ENCODE measurements at places on chromosomes 5 and 9.

- no peak for DNase-seq
These were observed 136.6 kb upstream of the OTULINL start for GRCh38 chr5:14445013-14445412.

GRCh38 chr9:109143881-109144562, 23.0 kb downstream of the FRRS1L start:
- peak; percentile 40 for DNase-seq

GRCh38 chr5:54704825-54705224, 187.3 kb downstream of the SNX18 start:
- DNase-seq, result no peak

GRCh38 chr5:59745415-59745863, 148.1 kb downstream of the PDE4D start:
- no peak for DNase-seq

DNA sequence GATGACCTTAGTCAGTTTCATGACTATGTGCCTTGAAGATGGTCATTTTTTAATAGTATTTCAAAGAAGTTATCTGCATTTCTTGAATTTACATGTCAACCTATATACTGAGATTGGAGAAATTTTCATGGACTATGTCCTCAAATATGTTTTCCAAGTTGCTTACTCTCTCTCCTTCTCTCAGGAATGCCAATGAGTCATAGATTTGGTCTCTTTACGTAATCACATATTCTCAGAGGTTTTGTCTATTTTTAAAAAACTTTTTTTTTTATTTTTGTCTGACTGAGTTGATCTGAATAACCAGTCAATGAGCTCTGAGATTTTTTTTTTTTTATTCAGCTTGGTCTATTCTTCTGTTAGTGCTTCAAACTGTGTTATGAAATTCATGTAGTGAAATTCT, 374.7 kb upstream of the GRIN3A start:
- no peak for DNase-seq

DNA sequence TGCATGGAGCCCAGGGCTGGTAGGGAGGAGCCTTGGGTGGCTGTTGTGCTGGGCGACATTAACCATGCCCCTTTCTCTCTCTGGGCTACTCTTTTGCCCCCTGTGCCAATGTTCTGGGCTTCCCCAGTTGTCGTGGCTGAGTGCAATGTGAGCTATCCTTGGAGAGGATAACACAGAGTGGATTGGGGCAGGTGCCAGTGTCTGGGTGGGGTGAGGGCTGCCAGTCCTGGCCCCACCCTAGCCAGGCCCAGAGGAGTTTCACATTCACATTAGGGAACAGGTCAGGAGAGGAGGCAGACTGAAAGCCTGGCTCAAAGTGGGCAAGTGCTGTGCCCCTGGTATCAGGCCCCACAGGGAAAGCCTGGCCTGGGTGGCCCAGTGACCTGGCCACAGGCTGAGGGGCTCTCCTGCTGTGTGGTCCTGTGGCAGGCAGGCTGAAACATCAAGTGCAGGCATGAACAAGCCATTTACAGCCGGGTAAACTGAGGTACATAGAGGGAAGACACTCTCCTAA, 7.5 kb upstream of the NDST1 start:
- DNase-seq, result no peak

GRCh38 chr5:96758621-96759020, 49.1 kb downstream of the ERAP1 start:
- no peak for DNase-seq

GRCh38 chr5:77065256-77065655, 21.8 kb downstream of the ZBED3 start:
- DNase-seq, result no peak

DNA sequence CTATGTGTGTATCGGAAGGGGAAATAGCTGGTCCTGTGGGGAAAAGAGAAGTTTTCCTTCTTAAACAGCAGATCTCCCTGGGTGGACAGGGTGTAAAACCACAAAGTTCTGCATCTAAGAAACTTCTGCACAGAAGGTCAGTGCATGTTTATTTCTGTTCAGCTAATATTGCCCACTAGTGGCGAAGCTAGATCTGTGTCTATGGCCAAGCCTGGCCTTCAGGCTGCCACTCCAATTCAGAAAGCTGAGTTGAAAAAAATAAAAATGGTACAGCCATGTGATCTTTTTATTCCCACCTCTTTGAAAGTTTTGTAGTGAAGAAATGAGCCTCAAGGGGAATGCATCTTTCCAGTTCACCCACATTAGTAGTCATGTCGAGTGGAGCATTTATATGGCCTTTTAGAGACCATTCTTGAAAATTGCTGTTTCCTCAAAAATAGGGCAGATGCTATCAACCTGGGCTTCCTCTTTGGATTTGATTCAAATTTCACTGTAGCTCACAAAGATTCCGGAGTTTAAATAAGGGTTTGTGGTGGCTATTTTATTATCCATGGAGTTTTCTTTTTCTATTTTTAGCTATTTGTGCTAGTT, 488.0 kb downstream of the PRELID2 start:
- DNase-seq, result no peak

DNA sequence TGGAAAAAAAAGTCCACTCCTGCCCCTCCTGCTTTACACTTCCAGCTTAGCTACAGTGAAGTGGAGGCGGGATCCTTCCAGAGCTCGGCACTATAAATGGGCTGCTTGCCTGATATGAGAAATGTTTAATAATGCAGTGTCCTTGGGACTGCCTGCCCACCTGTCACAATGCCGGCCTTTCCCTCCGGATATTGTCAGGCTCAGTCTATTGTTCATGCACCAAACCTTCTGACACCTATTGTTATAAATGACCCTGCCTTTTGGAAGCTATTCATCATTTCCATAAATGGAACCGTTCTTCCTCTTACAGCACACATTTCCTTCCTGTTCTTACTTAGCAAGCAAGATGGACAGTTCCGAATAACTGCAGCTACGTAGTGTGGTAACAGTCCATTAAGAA, 146.3 kb downstream of the DMAC1 start:
- no peak for DNase-seq

DNA sequence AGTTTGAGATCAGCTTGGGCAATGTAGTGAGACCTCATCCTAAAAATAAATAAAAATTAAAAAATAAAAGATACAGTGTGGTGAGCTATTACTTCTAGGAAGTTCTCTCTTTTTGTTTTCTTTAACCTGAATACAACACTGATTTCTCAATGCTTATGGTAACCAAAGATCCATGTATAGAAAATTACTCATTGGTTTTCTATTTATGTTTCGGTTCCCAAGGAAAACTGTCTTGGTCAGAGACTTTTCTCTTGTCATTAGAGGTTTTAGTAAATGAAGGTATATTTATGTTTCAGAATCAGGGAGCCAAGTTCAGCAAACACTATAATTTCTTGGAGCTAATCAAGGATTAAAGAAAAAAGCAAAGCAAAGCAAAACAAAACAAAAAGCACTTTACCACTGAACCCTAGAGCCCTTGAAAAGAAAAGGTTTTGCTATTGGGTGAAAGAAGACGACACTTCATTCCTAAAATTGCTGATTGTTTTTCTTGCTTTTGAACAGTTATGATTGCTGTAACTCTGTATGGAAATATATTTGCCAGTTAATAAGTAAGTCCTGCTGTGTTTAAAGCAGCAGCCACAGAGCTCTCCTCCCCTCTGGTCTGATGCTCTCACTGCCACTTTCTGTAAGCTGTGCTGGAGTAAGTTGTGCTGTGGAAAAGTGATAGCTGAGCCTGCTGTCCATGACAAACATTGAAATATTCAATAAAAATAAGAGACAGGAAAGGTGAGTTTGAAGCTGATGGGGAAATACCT, 298.2 kb downstream of the CD180 start:
- no peak for DNase-seq

DNA sequence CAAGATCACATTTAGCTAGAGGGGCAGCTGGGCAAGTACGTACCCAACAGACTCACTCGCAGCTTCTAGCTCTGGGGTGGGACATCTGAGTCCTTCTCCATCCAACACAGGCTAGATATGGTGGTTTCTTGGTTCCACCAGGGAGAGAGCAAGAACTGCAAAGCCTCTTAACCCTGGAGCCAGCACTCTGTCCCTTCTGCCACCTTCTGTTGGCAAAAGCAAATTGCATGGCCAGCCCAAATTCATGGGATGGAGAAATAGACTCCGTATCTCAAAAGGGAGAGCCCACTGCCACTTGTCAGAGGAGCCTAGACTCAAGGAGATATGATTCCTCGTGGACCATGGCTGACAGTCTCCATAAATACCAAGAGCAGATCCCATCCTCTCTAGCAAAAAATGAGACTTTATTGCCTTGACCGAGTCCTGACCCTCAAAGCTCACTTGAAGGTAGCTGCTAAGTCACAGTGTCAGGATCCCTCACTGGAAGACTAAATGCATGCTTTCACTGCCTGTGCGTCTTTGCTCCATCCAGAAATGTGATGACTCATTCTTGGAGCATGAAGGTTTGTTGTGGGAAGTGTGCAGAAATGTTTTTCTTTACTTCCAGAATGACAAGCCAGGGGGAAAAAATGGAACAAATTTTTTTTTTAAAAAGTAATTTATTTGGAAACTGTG, 28.8 kb upstream of the ROR2 start:
- DNase-seq, result peak; percentile 1

DNA sequence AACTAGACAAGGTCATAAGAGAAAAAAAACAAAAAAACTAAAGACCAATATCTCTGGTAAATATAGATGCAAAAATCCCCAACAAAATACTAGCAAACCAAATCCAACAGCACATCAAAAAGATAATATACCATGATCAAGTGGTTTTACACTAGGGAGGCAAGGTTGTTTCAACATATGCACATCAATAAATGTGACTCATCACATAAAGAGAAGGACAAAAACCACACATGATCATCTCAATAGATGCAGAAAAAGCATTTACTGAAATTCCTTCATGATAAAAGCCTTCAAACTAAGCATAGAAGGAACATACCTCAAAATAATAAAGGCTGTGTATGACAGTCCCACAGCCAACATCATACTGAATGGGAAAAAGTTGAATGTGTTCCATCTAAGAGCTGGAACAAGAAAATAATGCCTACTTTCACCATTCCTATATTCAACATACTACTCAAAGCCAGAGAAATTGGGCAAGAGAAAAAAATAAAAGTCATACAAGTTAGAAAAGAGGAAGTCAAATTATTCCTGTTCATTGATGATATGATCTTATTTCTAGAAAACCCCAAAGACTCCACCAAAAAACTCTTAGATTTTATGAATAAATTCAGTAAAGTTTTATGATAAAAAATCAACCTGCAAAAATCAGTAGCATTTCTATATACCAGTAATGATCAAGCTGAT, 72.2 kb upstream of the FAM169A start:
- peak; percentile 7 for DNase-seq

- no peak for DNase-seq
These were observed 51.0 kb downstream of the GNAQ start for GRCh38 chr9:77980622-77981021.

GRCh38 chr9:36938617-36939016, 95.5 kb downstream of the PAX5 start:
- DNase-seq, result no peak

DNA sequence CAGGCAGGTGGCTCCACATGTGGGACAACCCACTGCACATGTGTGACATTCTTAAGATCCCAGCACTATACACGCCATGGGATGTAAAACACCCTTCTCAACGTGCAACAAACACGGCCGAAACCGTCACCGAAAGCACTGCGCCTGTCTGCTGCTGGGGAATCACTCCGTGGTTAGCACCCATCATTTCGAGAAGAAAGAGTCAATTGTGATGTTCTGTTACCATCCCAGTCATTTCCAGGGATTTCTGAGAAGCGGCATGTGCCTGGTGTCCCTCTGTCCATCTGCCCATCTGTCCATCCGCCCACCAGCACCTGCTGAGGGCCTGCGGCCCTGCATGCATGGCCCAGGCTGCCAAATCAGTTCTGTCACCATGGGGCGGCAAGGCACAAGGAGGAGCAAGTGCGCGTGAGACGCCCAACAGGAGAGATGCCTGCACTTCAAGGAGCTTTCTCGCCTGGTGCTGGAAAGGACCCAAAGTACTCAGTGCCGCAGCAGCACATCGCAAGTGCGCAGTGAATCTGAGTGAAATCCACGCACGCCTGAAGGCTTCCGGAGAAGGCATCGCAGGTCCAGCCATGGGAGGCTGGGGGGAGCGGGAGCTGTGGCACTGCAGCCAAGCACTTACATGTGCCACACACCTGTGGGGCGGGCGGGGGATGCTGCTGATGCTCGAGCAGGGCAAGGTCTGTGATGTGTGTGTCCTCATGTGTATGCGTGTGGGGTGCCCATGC, 38.0 kb downstream of the VAV2 start:
- DNase-seq, result no peak

- no peak for DNase-seq
These were observed 120.7 kb downstream of the PBX3 start for GRCh38 chr9:125867751-125868415.

GRCh38 chr5:19605846-19606407, 382.1 kb downstream of the CDH18 start:
- no peak for DNase-seq

- no peak for DNase-seq
These were observed 3.2 kb downstream of the ST6GALNAC4 start for GRCh38 chr9:127913682-127914081.

DNA sequence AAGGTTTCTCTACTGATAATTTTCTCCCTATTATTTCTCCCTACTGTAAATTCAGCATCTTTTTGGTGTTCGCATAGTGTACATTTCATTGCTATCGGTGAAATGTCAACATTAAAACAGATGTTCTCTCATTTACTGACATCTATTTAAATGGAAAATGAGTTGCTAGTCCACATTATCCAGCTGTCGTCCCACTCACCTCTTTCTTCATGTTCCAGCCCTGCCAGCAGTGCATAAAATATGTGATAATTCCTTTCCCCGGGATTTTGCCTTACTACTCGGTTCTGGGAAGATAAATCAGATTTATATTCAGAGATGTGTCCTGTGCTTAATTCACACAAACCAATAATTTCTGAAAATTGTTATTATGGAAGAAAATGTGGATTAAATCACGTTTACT, 155.8 kb downstream of the MYO10 start:
- DNase-seq, result no peak

DNA sequence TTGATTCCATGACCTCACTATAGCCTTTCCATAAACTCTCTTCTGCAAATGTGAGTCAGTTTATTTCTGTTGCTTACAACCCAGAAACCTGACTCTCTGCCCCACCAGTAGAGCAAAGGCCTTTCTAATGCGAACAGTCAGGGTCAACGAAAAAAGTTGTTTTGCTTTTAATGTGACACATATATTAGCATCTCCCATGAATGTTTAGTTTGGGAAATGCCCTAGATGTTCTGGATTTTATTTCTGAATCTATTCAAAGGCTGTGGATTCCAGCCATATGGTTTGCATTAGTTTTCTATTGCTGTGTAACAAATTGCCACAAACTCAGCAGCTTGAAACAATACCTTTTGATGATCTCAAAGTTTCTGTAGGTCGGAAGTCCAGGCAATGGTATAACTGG, 193.5 kb downstream of the GNA14 start:
- DNase-seq, result no peak

DNA sequence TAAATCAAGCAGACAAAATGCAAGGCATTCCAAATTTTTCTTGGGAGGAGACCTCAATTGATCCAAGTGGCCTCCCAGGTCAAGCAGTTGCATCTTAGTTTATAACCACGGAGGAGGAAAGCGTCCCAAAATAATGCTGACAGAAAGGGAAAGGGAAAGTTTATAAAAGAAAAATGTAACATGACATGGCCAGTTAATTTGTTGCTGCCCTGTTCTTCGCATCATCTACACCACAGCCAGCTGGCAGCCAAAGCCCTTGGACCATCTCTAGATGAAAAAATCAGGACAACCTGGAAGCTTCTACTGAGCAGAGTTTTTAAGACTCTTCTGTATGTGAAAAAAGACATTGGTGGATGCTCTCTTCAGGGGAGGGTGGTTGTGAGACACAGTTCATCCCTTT, 128.8 kb upstream of the FBXL7 start:
- DNase-seq, result no peak

All from activated CD4-positive, alpha-beta T cell treated with anti-CD3 and anti-CD28 coated beads, Interleukin-2, Interleukin-6, amounts not matched to agents 100 ng/mL and 50 ng/mL, durations not matched to agents 16 hours and 8 hours (primary cell).